Activated CD4-positive, alpha-beta T cell treated with anti-CD3 and anti-CD28 coated beads, Interleukin-2, Interleukin-6, amounts not matched to agents 100 ng/mL and 50 ng/mL, durations not matched to agents 16 hours and 8 hours (primary cell): ENCODE measurements at places on chromosomes 4 and X.

DNA sequence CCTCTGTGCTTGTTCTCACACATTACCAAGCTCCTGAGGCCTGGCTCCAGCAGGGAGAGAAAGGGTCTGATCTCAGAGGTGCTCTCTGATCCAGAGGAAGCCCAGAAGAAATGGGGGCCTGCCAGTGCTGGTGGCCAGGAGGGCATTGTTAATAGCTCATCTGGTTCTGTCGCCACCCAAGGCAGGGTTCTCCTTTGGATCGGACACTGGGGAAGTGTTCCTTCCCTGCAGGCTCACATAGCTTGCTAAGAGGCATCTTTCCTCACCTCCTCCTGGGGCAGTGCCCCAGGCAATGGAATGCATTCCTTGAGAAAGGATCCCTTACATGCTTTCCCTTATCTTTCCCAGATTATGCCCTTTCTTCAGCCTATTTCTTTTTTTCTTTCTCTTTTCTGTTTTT, 53.8 kb downstream of the RBM47 start:
- DNase-seq, result no peak

DNA sequence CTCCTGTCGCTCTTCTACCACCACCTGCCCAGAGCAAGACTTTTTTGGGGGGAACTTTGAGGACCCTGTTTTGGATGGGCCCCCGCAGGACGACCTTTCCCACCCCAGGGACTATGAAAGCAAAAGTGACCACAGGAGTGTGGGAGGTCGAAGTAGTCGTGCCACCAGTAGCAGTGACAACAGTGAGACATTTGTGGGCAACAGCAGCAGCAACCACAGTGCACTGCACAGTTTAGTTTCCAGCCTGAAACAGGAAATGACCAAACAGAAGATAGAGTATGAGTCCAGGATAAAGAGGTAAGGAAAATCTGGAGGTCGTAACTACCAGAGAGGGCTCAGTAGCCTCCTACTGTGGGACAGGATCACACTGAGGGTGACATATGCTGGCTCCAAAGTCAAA, 364.5 kb downstream of the MAPK10 start:
- DNase-seq, result no peak

- no peak for DNase-seq
These were observed 88.2 kb upstream of the GPR50 start for GRCh38 chrX:151088221-151088620.

DNA sequence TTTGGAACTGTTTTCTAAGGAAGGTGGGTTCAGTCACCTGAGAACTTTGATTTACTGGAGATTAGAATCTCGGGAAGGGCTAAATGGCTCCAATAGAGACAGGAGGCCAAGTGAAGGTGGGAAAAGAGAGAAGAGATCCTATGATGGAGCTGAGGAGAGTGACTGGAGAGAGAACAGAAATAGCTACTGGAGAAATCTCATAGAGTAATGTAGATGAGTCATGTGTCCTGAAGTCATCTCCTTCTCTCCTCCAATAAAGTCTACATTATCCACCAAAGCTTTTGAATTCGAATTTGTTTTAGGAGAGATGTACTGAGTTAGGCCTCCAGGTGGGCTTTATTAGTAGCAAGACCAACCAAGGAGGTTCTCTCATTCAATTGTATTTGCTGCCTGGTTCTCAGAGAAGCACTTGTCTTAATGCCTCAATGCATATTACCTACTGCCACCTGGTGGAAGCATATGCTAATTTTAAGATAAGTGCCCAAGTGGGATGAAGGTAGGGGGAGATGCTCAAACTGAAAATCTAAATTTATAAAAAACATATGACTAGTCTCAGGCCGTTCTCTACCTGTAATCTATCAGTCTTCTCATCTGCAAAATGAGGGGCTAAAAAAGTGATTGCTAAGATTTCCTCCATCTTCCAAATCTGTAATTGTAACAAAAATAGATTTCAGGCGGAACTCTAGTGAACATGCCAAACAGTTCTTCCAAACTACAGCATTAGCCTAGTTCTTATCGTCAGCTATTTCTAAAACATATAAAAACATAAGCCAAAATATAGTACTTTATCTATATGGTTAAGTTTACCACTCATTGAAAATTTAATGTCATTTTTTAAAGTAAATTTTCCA, 24.4 kb downstream of the TXK start:
- peak; percentile 65 for DNase-seq

- peak; percentile 66 for DNase-seq
These were observed 25.1 kb downstream of the SETD7 start for GRCh38 chr4:139530833-139531427.

GRCh38 chr4:11769434-11769833, 340.7 kb upstream of the HS3ST1 start:
- DNase-seq, result no peak

DNA sequence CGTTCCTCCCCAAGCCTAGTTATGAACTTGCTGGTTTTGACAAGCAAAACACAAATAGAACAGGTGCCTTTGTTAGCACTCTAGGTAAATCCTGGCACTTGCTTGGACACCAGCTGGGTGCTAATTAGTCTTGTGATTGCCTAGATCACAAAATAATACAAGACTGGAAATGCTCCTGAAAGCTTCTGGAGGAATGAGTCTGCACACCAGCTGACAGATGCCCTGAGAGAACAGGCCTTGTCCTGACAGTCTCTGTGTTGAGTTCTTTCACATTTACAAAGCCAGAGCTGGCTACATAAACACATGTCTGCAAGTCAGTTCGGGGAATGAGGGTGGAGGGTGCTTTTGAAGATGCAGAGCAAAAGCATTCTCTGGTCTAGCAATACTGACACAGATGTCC, 93.8 kb downstream of the ELOVL6 start:
- no peak for DNase-seq

- no peak for DNase-seq
These were observed 136.8 kb downstream of the PLS3 start for GRCh38 chrX:115697806-115698205.

DNA sequence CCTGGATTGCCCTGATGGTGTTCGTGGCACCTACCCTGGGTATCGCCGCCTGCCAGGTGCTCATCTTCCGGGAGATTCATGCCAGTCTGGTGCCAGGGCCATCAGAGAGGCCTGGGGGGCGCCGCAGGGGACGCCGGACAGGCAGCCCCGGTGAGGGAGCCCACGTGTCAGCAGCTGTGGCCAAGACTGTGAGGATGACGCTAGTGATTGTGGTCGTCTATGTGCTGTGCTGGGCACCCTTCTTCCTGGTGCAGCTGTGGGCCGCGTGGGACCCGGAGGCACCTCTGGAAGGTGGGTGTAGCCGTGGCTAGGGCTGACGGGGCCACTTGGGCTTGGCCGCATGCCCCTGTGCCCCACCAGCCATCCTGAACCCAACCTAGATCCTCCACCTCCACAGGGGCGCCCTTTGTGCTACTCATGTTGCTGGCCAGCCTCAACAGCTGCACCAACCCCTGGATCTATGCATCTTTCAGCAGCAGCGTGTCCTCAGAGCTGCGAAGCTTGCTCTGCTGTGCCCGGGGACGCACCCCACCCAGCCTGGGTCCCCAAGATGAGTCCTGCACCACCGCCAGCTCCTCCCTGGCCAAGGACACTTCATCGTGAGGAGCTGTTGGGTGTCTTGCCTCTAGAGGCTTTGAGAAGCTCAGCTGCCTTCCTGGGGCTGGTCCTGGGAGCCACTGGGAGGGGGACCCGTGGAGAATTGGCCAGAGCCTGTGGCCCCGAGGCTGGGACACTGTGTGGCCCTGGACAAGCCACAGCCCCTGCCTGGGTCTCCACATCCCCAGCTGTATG, 1.8 kb downstream of the AVPR2 start:
- no peak for DNase-seq

DNA sequence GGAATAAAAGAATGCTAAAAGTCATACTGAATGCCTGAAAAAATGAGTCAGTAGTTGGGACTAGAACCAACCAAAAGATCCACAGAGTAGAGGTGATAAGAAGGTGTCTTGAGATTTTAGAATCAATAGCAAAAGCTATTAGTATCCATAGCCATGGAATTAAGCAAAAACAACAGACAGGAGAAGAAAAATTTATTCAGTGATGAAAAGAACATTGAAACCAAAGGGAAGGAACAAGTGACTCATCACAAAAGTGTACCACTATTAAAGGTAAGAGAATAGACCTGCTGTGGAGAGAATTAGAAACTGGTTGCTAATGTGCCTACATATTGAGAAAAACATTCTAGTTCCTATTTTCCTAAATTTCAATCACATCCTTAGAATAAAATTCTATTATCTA, 182.0 kb upstream of the NEIL3 start:
- DNase-seq, result no peak

DNA sequence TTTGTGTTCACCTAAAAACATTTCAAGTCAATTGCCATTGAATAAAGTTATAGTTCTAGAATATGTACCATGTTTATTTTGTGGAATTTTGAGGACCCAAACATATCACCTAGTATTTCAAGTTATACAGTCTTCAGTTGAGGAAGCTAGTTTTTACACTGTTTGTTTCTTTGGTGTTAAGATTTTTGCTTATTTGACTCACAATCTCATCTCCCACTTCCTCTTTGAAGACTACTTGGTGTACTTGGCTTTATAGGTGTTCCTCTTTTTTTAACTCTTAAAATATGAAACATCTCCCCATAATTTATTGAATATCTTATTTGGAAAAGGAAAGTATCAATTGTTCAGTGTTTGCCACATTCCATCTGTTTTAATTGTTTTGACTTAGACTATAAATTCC, 675.4 kb downstream of the RAPGEF2 start:
- no peak for DNase-seq

GRCh38 chr4:99685234-99685633, 27.6 kb upstream of the C4orf54 start:
- no peak for DNase-seq

DNA sequence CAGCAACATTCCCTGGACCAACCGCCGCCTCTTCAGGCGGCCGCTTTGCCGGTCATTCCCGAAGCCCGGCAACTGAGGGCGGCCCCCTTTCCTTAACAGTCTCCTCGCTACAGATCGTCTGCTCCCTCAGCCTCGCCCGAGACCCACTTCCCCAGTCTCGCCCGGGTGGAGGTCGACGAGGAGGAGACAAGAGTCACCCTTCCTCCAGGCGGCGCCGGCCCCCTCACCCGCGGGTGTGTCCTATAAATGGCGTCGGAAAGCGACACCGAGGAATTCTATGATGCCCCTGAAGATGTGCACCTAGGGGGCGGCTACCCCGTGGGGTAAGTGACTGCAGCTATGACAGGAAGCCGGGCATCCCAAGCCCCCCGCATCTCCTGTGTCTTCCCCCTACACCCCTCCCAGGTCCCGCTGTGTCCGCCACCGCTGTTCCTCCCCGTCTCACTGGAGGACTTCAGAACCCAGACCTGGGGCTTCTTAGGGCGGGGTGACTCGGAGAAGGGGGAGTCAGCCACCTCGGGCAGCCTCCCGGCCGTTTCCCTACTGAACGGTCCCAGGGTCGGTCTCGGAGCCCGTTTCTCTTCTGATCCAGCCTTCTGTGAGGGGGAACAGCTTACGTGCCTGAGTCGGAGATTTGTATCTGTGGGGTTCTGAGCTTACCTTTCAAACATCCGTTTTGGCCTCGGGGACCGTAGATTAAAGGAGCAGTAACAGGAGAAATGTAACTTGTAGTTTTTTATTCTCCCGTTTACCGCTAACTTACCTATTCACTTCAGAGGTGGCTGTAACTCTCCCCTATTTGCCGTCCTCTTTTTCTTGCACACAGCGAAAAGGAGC, 570 bp downstream of the WDR44 start:
- peak; percentile 41 for DNase-seq

- no peak for DNase-seq
These were observed 55.8 kb downstream of the PAK3 start for GRCh38 chrX:111151764-111152163.

GRCh38 chrX:10725071-10725470, 104.7 kb upstream of the MID1 start:
- DNase-seq, result no peak

DNA sequence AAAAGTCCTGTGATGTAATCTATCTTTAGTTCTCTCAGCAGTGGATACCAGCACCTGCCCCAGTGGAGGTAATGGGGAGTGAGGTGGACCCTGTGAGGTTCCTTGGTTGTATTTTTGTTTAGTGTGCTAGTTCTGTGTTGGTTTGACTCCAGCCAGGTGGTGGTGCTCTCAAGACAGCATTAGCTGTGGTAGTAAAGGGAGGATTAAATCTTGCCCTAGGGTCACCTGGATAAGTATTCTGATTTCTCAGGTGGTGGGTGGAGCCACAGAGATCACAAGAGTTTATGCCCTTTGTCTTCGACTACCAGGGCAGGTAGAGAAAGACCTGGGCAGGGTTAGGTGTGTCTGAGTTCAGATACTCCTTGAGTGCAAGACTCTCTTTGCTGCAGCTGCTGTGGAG, 176.3 kb upstream of the EDA2R start:
- DNase-seq, result no peak

DNA sequence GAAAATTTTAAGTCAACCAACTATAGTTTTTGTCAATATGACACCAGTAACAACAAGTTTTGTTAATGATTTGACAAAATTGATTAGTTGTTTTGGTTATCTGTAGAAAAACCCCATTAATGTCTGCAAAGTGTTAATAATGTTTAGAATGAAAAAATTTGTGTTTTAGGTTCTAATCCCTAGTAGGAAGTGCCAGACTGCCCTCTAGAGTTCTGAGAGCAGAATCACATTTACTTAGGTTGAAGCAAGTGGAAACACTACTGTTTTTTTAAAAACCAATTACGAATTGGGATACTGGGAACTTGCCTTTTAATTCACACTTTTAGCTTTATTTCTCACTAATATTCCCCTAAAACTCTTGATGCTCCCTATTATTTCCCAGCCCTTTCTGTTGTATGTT, 101.1 kb upstream of the CYLC1 start:
- DNase-seq, result peak; percentile 9

GRCh38 chr4:186699298-186699697, 24.4 kb downstream of the FAT1 start:
- no peak for DNase-seq

- no peak for DNase-seq
These were observed 180.3 kb upstream of the TENM3 start for GRCh38 chr4:182062936-182063335.

DNA sequence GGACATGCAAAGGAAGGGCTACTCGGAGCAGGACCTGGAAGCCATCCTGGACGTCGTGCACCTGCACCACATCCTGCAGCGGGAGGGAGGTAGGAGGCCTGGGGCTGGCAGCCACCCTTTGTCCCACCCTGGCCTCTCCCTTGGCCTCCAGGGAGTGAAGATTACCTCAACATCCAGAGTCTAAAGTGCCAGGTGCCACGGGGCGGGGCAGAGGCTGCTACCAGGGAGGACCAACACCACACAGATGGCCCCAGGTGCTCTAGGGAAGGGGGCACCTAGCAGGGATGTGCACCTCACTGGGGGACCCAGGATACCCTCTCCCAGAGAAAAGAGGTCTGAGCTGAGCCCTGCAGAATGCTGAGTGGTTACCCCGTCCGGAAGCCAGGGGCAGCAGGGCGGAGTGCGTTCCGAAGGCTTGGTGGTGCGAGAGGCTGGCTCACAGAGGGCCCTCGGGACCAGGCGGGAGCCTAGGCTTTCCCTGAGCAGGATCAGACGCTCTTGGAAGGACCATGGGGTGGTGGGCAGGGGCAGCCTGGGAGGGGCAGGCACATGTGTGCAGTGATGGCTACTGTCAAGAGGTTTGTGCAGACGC, 16.1 kb downstream of the ABCD1 start:
- DNase-seq, result no peak

- no peak for DNase-seq
These were observed 58.1 kb upstream of the SMIM10 start for GRCh38 chrX:134932528-134933217.

GRCh38 chrX:32525234-32525633, 686.1 kb downstream of the DMD start:
- no peak for DNase-seq

GRCh38 chr4:10534820-10535219, 77.6 kb upstream of the ZNF518B start:
- no peak for DNase-seq
